Thoracic aorta (tissue), 2 donors: ENCODE measurements at places on chromosomes 2 and 18. TPM values are rescaled to one million over a fixed set of nuclear protein-coding genes. Genes with fewer than 3 reads are reported as not detected.

- H3K27ac ChIP-seq, result no peak overlapping the region
- H3K27me3 ChIP-seq, result no peaks in the 10 kb centered on the region
- no peak for DNase-seq
Measured at GRCh38 chr2:40545645-40546044, 93.8 kb upstream of the SLC8A1 start.

DNA sequence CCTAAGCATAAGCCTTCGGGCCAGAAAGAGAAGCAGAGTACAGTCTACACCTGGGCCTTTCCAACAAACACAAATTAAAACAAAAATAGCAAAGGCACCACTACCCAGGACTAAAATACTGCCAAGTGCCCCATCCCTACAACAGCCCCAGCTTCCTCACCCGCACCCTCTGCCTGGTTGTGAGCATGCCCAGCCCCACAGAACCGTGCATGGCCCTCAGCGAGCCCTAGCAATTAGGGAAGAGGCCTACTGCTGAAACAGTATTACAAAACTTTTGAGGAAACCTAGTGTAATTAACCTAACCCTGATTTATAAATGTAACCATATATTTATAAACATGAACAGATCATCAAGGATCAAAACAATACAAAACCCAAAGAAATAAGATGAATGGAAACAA lies 44.2 kb downstream of the FARSB start:
- no peak for DNase-seq
- peaks cover 11% of the 10 kb centered on the region for H3K4me1 ChIP-seq
- H3K4me3 ChIP-seq, result no peak overlapping the region
- no peak overlapping the region for H3K27ac ChIP-seq
- H3K36me3 ChIP-seq, result peaks cover 15% of the 10 kb centered on the region
- no peaks in the 10 kb centered on the region for H3K27me3 ChIP-seq

DNA sequence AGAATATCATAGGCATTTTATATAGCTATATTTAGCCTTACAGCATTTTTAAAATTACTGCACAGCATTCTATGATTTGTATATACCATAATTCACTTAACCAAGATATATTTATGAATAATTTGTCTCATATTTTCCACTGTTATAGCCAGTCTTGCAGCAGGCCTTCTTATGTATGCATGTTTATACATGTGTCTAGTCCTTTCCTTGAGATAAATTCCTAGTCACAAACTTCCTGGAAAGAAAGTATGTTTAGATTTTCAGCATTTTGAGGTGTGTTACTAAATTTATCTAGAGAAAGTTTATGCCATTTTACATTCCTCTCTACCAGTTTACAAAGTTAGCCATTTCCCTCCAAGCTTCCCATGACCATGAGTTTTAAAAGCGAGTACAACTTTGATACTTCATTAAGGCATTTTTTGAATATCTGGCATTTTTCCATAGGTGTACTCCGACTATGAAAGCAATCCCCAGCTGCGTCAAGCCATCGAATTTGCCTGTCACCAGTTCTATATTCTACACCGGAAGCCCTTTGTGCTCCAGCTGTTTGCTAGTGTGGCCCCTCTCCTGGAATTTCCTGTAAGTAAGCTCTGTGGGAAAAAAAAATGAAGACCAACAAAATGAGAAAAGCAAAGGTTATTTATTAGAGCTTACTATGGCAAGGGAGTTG lies 59.4 kb upstream of the RPE start:
- no peak overlapping the region for H3K4me3 ChIP-seq
- DNase-seq, result no peak
- no peaks in the 10 kb centered on the region for H3K4me1 ChIP-seq
- no peaks in the 10 kb centered on the region for H3K27me3 ChIP-seq
- no peaks in the 10 kb centered on the region for H3K36me3 ChIP-seq

GRCh38 chr2:5937851-5938565 lies 245.8 kb downstream of the SOX11 start:
- no peaks in the 10 kb centered on the region for H3K27me3 ChIP-seq
- no peak overlapping the region for H3K4me3 ChIP-seq
- H3K36me3 ChIP-seq, result no peaks in the 10 kb centered on the region
- H3K27ac ChIP-seq, result no peak overlapping the region
- no peaks in the 10 kb centered on the region for H3K4me1 ChIP-seq
- no peak for DNase-seq

DNA sequence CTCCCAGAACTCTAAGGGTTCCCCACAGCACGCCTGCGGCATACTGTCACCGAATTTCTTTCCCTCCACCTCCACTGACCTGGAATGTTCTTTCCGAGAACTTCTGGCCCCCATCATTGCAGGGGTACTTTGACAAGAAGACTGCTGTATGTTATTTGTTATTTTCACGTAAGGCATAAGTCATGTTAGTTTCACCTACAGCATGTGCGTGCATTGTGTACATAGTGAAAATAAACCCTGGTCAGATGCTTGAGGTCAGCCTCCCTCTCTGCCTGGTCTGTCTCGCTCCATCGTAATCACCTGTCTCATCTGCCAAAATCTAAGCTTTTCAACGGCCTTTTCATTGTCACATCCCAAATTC lies 4.1 kb downstream of the ABCG8 start:
- no peak overlapping the region for H3K4me3 ChIP-seq
- no peak overlapping the region for H3K27ac ChIP-seq
- no peaks in the 10 kb centered on the region for H3K27me3 ChIP-seq
- H3K4me1 ChIP-seq, result no peaks in the 10 kb centered on the region
- no peak for DNase-seq

DNA sequence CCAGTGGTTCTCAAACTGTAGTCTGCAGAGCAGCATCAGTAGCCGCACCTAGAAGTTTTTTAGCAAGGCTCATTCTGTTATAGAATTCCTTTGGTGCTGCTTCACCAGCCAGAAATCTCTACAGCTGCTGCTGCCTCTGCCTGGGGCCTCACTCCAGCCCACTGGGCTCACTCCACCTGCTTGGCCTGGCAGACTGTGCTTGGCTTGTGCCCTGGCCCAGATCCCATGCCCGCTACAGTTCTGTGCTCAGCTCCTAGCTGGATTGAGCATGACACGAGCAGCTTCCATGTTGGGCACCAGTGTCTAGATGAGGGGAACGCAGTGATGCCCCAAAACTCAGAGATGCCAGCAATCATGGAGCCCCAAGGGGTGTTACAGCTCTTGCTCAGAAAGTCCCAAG lies 22.6 kb downstream of the MAPK4 start:
- H3K4me1 ChIP-seq, result peaks cover 13% of the 10 kb centered on the region
- no peaks in the 10 kb centered on the region for H3K27me3 ChIP-seq
- H3K4me3 ChIP-seq, result no peak overlapping the region
- H3K27ac ChIP-seq, result no peak overlapping the region

- H3K4me3 ChIP-seq, result no peak overlapping the region
- H3K27ac ChIP-seq, result no peak overlapping the region
- H3K36me3 ChIP-seq, result no peaks in the 10 kb centered on the region
- peaks cover 14% of the 10 kb centered on the region for H3K4me1 ChIP-seq
Measured at GRCh38 chr2:203808046-203808750, 59.4 kb upstream of the CTLA4 start.

DNA sequence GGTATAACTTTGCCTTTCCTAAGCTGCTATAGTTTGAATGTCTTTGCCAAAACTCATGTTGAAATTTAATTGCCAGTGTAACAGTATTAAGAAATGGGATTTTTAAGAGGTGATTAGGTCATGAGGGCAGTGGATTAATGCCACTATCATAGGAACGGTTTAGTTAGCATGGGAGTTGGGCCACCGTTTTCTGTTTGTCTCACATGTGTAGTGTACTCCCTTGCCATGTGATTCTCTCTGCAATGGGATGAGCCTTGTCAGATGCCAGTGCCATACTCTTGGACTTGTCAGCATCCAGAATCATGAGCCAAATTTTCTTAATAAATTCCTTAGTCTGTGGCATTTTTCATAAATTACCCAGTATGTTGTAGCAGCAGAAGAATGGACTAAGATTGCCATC lies 388.9 kb upstream of the RGPD4 start:
- H3K4me3 ChIP-seq, result no peak overlapping the region
- H3K27me3 ChIP-seq, result no peaks in the 10 kb centered on the region
- H3K27ac ChIP-seq, result no peak overlapping the region

SH2D6 gene
- total RNA-seq, result not detected

DNA sequence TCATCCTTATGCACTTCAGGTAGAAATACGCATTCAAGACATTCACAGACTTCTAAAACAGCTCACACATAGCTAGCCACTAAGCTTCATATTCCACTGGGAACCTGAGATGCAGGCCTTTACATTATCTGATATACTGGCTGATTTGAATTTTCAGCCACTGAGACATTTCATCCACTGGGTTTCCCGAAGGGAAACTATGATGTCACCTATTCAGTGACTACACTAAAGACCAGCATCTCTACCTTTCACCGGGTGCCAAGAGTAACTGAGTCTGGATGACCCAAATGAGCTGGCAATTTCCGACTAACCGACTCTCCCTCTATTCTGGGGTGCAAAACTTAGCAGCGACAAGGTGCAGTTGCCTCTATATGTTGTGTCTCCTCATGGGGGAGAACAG lies 31.8 kb upstream of the SP140L start:
- H3K27me3 ChIP-seq, result no peaks in the 10 kb centered on the region
- no peaks in the 10 kb centered on the region for H3K4me1 ChIP-seq
- no peak overlapping the region for H3K27ac ChIP-seq
- H3K36me3 ChIP-seq, result no peaks in the 10 kb centered on the region
- DNase-seq, result no peak

DNA sequence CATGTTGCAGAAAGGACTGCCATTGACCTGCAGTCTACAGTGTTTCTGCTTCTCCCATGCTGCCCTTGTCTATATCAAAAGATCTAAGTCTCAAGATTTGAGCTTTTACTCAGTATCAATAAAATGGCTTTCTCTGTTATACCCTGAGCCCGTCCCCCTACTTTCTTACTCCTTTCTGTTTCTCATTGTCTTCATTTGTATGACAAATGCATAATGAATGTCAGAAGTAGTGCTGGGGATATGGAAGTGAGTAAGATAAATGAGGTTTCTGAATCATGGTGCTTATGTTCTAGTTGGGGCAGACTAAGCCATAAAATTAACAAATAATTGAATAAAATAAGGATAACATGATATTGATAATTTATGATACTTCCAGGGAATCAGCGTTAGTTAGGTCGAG lies 128.6 kb downstream of the PARD3B start:
- H3K4me1 ChIP-seq, result peaks cover 6% of the 10 kb centered on the region
- DNase-seq, result no peak
- H3K36me3 ChIP-seq, result no peaks in the 10 kb centered on the region
- H3K27ac ChIP-seq, result no peak overlapping the region

VWA3B gene
- not detected for total RNA-seq

DNA sequence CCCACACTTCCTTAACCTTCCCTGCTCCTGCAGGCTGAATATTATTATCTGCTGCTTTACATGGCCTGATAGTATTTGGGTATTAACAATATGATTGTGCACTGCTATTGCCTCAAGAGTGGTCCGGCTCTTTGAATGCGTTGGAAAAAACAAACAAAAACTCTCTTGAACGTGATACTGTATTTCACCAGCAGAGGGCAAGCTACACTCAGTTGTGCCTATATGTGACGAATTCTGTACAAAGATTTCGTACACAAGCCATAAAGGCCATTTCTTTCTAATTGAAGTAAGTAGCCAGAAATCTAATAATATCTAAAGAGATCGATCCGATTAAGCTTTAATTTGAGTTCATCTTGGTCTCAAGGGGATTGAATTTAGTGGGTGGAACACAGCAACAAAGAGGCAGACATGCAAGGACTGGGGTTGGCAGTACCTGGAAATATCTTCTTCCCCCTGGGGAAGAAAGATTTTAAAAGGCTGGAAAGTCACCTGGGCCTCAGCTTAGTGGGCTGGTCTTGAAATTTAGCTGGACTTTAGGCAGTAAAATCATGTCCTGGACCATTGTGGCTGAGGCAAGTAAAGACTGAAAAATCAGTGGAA lies 49.3 kb upstream of the RAB6D start:
- no peak for DNase-seq
- no peak overlapping the region for H3K4me3 ChIP-seq
- no peaks in the 10 kb centered on the region for H3K4me1 ChIP-seq
- H3K27ac ChIP-seq, result no peak overlapping the region

FSHR gene
- total RNA-seq, result not detected

LYG2 gene
- total RNA-seq, result not detected

DNA sequence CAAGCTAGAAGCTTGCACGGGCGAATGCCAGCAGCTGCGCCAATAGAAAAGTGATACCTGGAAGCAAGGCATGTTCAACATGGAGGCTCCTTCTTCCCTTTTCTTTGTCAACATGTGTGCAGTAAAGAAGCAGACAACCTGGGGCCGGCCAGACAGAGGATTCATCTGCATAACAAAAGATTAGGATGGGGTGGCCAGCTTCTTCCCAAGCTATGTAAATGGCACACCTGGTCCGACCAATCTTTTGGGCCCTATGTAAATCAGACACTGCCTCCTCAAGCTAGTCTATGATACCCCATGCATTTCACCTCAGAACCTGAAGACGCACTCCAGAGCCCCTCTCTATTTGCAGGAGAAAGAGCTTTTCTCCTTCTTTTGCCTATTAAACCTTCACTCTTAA lies 66.4 kb upstream of the TGFA start:
- DNase-seq, result no peak
- no peak overlapping the region for H3K4me3 ChIP-seq
- no peaks in the 10 kb centered on the region for H3K4me1 ChIP-seq
- H3K27me3 ChIP-seq, result no peaks in the 10 kb centered on the region
- no peaks in the 10 kb centered on the region for H3K36me3 ChIP-seq
